ENCODE measurements at places on chromosomes 11 and 22.
A peak's percentile ranks its signal among the peaks of the same experiment; 100 is the strongest.

GRCh38 chr11:76185931-76186401, 20.3 kb downstream of the WNT11 start:
- no peak for DNase-seq

GRCh38 chr11:133115099-133115498, 417.2 kb downstream of the OPCML start:
- DNase-seq = no peak

- DNase-seq = no peak
Measured at GRCh38 chr11:60953781-60954180, 1.8 kb upstream of the SLC15A3 start.

- peak; percentile 84 for DNase-seq
Measured at GRCh38 chr11:63916837-63917691, at the start of gene RCOR2. Gene RCOR2 (minus strand): TSS chr11:63917164. CDS start chr11:63916456, 708 bp downstream.

DNA sequence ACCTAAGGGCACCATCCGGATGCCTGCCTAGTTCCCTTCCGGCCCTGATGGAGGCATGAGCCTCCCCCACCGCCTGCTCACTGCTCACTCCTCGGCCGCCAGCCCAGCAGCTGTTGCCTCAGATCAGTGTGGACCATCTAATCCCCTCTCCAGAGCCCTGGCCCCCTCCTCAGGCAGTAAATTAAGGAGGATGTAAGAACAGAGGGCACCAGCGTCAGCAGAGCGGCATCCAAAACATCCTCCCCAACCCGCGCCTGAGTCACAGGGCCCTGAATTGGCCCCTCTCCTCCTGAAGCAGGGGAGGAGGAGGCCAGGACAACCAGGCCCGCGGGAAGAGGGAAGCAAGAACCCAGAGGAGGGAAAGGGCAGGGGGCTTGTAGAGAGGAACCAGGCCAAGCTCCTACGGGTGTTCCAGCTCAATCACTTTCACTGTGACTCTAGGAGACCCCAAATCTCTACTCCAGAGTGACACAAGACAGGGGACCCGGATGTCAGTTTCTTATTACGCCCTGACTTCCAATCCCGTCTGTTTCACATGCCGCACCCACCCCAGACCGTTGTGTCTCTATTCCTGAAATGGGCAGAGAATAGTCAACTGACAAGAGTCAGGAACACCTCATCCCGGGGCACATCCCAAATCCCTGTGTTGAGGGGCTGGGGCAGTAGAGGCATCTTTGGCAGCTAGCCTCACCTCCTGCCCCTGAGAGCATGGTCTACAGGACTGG, 31.3 kb upstream of the MYOD1 start:
- no peak for DNase-seq

DNA sequence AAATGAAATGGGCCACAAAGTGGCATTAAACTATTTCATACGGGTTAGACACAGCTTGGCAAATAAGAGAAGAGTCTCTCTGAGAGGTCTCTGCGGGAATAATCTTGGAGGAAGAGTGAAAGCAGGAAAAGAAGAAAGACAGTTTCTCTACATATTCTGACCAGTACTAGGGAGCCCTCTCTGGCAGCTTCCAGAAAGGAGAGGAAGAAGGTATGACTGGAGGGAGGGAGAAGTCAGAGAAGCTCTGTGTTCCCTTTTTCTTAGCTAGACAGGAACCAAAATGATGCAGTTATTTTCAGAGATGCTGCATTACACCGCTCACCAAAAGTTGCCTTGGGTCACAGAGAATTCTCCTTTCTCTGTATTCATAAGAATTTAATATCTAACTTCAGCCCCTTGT, 382.1 kb downstream of the KCNA4 start:
- DNase-seq = no peak

- DNase-seq = no peak
Measured at GRCh38 chr22:46902998-46903916, 140.8 kb downstream of the TBC1D22A start.

GRCh38 chr11:35747668-35748067, 85.1 kb downstream of the TRIM44 start:
- DNase-seq = peak; percentile 98

- no peak for DNase-seq
Measured at GRCh38 chr11:104183593-104183992, 19.6 kb upstream of the PDGFD start.

DNA sequence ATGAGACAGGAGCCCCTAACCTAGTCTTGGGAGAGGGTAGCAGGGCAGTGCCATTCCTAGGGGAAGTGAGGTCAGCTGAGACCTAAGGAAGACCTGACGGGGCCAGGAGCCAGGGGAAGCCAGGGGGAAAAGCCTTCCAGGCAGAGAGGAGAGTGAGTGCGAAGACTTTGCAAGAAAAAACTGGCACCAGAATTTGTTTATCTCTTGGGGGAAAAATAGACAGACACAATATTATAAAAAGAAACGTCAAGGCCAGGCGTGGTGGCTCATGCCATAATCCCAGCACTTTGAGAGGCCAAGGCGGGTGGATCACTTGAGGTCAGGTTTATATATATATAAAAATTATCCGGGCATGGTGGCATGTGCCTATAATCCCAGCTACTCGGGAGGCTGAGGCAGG, 26.9 kb upstream of the TESMIN start:
- no peak for DNase-seq

DNA sequence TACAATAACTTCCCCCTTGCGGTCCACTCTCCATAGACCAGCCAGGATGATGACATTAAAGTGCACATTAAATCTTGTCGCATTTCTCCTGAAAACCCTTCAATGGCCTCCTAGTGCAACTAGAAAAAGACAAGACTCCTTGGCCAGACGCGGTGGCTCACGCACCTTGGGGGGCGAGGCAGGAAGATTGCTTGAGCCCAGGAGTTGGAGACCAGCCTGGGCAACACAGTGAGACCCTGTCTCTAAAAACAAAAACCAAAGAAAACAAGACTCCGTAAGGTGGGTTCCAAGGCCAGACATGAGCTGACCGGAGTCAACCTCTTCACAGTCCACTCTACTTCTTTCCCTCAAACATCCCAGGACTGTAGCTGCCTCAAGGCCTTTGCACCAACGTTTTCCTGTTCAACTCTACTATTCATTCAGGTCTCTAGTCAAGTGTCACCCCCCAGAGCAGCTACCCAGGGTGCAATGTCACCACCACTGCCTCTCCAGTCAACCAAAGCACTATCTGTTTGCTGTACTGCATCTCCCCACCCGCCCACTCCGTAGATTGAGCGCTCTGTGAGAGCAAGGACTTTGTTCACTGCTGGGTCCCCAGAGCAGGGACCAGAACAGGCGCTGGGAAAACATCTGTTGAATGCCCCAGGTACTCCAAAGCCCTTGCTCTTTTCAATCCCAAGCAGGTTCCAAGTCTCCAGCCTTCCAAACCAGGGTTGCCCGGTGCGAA, 739 bp downstream of the ZMAT5 start:
- peak; percentile 22 for DNase-seq

- DNase-seq = no peak
Measured at GRCh38 chr11:59012398-59013265, 73.3 kb downstream of the GLYATL1 start.

DNA sequence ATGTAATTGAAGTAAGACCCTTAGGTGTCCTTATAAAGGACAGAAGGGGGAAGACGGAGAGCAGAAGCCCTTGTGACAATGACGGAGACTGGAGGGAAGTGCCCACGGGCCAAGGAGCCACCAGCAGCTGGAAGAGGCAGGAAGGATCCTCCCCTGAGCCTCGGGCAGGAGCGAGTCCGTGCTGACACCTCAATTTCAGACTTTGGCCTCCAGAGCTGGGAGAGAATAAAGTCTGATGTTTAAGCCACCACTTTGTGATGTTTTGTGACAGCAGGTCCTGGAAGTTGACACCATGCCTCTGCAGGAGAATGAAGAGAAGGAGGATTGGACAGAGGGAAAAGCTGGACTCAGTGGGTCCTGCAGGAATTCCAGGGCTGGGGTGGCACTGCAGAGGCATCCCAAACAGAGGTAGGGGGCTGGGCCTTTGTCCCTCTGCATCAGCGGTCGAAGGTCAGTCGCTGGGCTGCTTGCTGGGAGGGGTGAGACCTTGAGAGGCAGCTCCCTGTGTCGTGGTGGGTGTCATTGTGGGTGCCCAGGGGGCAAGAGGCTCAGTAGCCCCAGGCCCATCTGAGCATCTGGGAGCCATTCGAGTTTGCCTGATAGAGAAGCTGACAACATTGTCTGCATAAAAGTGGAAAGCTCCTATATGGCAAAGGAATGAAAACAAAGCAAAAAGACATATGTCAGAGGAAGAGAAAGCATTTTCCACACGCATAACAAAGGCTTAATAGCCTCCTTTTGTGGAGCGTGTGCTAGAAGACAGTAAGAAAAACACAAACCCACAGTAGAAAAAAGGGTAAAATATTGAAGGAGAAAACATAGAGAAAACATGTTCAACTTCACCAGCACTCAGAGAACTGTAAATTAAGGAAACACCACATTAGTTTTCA, 68.8 kb downstream of the RTL6 start:
- DNase-seq = no peak

DNA sequence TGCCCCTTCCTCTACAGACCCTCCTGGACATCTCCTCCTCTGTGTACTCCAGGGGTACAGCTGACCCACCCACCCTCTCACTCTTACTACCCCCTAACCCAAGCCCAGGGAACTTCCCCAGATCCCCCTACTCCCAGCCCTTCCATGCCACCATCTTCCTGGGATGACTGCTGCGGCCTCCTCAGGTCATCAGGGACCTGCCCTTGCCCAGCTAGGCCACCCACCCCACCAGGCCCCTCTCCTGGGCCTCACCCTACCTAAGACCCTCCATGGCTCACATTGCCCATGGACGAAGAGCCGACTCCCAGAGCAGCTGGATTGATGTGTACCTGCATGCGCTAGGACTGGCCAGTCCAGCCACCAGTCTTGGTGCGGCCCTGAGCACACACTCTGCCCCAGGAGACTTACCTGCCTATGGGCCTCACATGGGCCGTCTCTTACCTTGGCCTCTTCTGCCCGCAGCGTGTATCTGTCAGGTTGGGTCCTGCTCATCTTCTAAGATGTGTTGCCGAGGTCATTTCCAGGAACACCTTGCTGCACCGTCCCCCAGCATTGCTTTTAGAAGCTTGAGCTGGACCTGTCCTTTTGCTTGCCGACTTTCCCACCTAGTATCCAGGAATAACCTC, 2.0 kb upstream of the CLDN5 start:
- DNase-seq = no peak

GRCh38 chr22:37906364-37907008, 389 bp downstream of the MICALL1 start:
- no peak for DNase-seq

GRCh38 chr11:76007166-76007565, 192.2 kb downstream of the UVRAG start:
- no peak for DNase-seq

GRCh38 chr22:38921806-38922205, 35.6 kb upstream of the APOBEC3A start:
- no peak for DNase-seq

DNA sequence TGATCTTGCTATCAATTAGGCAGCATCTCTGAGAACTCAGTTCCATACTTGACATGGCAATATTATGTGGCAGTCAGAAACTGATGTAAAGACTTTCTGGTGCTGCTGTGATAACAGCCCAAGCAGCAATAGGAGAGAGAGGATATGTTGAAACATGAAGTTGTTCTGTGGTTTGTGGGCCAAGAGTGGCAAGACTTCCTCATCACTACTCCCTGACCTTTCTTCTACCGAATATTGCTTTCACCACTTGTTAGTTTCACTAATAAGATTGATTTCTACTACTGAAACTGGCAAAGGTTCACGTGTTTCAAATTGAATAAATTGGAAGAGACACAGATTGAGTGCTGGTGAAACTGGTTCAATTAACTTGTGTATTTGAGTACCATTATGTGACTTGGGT, 852.6 kb upstream of the RAG2 start:
- no peak for DNase-seq

DNA sequence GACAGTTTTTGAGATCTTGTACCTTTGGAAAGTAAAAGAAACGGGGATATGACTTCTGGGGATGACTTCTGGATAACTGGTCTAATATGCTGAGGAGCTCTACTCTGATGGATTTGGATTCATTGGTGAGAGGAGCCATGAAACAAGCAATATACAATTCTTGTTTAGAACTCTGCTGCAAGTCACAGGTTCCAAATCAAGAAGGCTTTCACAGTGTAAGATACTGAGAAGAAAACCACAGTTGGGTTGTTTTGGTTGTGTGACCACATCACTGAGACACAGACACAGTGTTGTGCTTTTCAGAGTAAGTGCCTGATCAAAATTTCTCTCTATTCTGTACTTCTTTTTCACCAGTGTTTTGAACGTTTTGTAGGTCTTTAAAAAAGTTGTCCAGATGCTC, 13.1 kb upstream of the UCP2 start:
- DNase-seq = no peak

GRCh38 chr11:122882857-122883645, 492 bp downstream of the JHY start:
- DNase-seq = peak; percentile 71

DNA sequence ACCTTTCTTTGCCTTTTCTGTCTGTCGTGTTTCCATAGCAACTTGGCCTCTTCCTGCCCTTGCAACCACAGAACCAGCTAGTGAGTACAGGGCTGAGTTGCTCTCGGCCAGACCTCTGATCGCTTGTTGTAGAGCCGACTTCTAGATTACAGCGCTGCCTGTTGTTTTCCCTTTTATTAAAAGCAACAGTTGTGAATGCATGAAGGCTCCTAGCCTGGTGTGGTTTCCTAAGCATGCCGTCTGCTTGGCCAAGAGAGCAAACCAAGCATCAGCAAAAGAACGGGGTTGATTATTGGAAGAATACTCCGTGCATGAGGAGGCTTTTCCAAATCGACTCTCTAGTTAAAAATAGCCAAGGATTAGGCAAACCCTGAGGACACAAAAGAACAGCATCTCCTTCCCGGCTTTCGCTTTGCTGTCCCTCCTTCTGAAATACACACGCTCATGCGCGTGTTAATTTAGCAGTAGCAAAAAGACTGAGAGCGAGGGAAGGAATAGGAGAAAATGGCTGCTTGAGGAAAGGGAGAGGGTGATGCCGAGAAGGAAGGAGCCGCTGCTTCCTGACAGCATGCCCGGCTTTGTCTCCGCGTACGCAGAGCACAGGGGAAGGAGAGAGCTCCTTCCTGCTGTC, 71.5 kb upstream of the TTC12 start:
- DNase-seq = no peak

- DNase-seq = no peak
Measured at GRCh38 chr11:41714101-41714500, 254.6 kb upstream of the LRRC4C start.

DNA sequence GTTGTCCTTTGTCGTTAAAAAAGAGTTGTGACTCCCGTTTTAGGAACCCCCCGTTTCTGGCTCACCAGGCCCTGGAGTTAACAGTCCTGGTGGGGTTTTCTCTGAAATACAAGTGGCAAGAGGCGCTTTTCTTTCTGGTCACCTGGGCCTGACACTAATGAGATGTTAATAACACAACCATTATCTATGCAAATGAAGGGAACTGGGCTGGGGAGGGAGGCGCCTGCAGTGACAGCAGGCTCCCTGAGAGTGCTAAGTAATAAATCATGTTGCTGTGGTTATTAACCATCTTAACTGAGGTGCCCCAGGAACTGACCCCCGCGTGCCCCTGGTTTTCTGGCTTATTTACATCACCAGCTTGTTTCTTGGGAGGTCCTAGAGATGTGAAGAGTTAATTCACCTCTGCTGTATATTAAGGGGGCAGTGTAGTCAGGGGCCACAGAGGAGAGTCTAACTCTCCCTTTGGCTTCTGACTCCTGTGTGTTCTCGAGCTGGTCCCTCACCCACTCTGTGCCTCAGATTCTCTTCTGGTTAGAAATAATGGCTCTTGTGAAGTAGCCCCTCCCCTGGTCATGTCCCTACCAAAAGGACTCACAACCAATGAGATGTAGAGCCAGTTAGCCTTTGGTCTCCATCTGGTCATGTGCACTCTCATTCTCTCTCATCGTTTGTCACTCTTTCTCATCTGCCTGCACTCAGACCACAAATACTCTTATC, 276.6 kb upstream of the CADM1 start:
- DNase-seq = no peak

- no peak for DNase-seq
Measured at GRCh38 chr11:112377946-112378345, 117.3 kb upstream of the PLET1 start.

Data from NCI-H1105 treated with DMSO at 0.1 percent for 48 hours (cell line).